ENCODE measurements at places on chromosomes 1 and 21.

DNA sequence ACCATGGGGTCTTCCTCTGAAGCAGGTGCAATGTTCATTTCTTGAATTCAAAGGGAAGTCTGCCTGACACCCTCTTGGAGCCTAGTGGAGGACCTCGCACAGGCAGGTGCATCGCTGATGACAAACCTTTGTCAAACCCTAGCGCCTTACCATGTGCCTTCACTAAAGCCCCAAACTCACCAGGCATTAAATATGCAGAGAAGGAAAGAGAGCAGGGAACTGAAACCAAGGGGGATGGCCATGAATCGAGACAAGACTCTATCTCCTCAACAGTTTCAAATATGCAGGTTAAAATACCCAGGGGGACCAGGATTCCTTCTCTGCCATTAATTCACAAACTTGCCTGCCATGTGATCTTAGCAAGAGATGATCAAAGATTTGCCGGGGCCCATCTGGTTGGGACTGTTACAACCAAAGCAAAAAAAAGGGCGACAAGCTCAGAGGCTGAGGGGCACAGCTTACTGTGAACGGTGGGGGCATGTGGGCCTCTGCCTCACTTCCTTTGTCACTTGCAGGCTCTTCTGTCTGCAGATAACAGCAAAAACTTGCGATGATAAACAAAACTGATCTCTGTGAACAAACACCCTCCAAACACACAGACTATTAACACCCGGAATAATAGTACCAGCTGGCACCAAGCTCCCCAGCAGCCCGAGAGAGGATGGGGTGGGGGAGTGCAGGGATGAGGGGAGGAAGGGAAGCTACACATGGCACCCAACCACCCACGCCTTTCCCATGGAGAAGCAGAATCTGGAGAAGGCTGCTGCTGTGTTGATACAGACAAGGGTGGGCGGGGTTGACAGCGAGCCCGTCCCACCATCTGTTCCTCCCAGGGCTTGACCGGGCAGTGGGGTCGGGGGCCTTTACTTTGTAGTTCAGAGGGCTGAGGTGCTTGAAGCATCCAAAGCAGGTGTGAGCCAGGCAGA lies 33.9 kb downstream of the TMEM63A start:
- no peak for DNase-seq

- DNase-seq, result no peak
Observed at GRCh38 chr1:169326956-169327268, 40.7 kb downstream of the NME7 start.

- no peak for DNase-seq
Observed at GRCh38 chr21:25907573-25908275, 173.0 kb downstream of the GABPA start.

DNA sequence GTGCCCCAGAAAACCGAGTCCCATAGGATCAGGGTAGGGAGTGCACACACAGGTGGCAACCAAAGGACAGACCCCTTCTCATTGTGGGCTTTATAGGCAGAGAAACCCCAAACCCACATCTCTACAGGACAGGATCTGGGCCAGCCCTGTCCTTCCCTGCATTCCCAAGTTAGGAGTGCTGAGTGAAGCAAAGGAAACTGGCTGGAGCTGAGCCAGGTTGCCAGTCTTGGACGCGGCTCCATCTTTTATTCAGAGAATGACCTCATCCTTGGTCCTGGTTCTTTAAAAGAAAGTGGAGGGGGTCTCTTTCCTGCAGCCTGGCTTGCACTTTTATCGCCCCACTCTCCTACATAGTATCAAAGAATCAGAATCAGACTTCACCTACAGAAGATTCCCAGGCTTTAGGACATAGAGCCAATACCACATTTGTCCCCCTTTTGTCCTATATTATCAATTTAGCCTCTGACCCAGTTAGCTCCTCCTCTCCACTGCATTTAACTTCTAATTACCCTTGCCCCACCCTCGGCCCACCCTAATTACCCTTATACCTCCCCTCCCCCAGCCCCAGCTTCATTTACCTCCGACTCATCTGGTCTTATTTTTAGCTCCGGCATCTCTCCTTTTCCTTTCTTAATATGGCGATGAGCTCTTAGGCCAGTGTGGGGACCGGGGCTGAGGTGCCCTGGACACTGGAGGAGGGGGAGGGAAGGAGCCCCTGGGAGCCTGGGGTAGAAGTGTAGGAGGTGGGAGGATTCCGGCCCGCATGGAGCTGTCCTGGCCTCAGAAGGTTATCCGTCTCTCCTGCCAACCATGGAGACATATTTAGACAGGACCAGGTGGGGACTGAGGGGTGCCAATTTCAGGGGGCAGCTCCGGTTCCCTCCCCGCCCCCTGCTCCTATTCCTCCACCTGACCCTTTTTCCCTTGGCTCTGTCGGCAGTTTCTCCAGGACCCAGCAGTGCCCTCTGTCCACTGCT lies at the start of gene CASQ1:
CASQ1 (plus strand) TSS at position 927 of the 977 bp plus-strand sequence. CDS start 177 bp downstream, outside the sequence.
- no peak for DNase-seq

DNA sequence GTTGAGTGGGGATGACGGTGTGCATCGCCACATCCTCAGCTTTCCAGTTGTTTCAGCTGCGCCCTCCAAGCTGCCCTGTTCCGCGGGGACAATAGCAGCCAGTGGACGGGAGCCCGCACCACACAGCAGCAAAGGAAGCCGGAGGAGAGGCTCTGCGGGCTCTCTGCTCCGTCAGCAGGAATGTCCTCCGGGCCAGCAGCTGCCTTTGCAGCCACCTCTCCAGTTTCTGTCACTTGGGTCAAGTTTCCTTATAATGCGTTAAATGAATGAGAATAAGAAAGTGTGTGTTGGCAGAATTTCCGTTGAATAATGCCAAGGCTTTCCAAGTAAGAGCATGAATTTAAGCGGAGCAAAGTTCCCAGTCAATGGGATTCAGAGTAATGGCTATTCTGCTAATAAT lies 263.3 kb downstream of the KIF26B start:
- DNase-seq, result no peak

GRCh38 chr1:209490013-209490412 lies 93.5 kb upstream of the CAMK1G start:
- DNase-seq, result no peak

DNA sequence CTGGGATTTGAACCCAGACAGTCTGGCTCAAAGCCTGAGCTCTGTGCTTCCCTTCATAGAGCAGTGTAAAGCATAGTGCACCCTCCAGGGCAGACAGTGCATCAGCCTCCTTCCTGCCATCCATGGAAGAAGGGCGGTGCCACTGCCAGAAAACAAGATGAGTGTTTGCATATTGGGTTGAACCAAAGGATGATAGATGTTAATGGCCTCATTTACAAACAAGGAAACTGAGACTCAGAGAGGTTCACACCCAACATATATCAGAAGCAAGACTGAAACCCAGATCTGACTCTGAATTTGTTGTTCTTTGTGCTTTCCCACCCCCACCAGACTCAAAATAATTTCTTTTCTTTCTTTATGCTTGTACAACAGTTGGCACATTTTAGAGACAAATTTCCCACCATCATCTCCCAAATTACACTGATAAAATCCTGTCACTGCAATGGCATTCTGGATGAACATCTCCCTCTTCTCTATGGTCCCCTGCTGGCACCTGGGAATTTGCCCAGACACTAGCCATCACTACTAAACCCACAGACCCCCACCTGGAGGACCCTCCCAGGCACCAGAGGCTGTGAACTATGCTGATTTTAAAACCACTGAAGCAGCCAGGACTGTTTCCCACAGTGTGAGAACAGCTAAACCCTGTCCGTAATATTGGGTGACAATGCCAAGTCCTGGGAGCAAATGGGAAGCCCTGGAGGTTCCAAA lies 45.4 kb upstream of the MPZL1 start:
- DNase-seq, result no peak

GRCh38 chr1:118290046-118290445 lies 105.0 kb upstream of the SPAG17 start:
- DNase-seq, result no peak

DNA sequence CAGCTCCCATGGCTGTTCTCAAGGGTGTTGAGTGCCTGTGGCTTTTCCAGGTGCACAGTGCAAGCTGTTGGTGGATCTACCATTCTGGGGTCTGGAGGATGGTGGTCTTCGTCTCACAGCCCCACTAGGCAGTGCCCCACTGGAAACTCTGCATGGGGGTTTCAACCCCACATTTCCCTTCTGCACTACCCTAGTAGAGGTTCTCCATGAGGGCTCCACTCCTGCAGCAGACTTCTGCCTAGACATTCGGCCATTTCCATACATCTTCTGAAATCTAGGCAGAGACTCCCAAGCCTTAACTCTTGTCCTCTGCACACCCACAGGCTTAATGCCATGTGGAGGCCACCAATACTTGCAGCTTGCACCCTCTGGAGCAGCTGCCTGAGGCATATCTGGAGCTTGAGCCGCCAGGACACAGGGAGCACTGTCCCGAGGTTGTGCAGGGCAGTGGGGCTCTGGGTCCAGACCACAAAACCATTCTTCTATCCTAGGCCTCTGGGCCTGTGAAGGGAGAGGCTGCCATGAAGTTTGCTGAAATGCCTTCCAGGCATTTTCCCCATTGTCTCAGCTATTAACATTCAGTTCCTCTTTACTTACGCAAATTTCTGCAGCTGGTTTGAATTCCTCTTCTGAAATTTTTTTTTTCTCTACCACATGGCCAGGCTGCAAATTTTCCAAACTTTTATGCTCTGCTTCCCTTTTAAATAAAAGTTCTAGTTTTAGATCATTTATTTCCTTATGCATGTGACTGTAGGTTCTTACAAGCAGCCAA lies 8.8 kb upstream of the CAPN8 start:
- no peak for DNase-seq

GRCh38 chr21:41254090-41254700 lies 62.4 kb upstream of the FAM3B start:
- no peak for DNase-seq

DNA sequence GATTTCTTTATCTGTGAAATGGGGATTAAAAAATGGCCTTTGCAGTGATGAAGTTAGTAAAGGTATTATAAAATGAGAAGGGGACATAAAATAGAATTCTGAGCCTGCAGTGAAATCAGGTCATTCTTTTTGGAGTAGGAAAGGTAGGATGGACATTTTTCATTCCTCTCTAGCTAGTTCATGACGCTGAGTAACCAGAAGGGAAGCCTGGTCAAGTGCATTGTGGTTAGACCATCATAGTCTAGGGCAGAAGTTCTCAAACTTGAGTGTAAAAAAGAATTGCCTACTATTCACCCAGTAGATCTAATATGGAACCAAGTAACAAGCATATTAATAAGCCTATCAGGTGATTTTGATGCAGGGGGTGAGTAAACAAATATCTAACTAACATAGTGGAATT lies 50.8 kb downstream of the TGFB2 start:
- DNase-seq, result no peak

DNA sequence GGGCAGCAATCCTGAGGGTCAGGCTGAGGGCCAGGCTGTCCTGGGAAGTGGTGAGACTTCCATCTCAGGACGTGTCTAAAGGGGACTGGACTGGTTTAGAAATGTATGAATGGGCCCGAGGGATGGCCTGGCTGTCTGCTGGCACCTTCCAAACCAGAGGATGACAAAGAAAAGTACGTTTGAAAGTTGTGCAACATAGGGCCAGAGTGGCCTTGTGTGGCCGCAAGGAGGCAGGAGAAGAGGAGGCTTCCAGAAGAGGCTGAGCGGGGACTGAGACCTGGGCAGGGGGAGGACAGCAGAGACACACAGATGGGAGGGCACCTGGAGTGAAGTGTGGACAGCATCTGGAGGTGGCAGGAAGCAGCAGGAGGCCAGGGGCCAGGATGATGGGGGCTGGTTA lies 2.6 kb upstream of the SYTL1 start:
- no peak for DNase-seq

DNA sequence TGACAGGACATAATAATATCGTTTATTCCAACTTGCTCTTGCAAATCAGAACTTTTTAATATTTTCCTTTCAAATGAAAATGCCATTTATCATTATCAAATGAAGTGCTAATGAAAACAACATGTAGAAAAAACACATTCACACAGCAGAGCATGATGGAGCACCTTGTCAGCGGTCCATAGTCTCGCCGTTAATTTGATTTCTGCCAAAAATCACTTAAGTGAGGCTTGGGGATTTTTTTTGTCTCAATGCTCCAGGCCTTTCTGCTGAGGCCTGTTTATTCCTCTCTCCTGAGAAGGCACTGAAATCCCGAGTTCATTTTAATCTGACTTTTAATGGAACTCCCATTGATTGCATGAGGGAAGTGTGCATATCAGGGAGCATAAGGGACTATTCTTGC lies 122.5 kb downstream of the ELAVL4 start:
- DNase-seq, result no peak

DNA sequence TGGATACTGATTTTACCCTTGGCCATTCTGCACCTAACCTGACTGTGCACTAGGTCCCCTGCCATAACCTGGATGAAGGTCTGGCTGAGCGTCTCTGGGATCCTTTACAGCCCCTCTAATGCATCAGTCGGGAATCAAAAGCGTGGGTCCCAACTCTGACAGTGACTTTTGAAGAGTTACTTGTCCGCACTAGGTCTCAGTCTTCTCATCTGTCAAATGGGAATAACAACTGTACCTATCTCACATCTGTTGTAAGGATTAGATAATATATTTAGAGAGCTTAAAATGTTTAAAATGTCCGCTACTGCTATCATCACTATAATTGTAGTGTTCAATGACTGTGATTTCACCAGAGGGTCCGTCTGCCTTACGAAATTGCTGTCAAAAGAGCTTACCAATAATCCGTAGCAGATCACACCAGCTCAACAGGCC lies 746 bp downstream of the TADA1 start:
- DNase-seq, result no peak

- DNase-seq, result no peak
Observed at GRCh38 chr1:31482482-31483011, 69.5 kb downstream of the SERINC2 start.

GRCh38 chr1:164618202-164618564 lies 59.2 kb downstream of the PBX1 start:
- DNase-seq, result no peak

DNA sequence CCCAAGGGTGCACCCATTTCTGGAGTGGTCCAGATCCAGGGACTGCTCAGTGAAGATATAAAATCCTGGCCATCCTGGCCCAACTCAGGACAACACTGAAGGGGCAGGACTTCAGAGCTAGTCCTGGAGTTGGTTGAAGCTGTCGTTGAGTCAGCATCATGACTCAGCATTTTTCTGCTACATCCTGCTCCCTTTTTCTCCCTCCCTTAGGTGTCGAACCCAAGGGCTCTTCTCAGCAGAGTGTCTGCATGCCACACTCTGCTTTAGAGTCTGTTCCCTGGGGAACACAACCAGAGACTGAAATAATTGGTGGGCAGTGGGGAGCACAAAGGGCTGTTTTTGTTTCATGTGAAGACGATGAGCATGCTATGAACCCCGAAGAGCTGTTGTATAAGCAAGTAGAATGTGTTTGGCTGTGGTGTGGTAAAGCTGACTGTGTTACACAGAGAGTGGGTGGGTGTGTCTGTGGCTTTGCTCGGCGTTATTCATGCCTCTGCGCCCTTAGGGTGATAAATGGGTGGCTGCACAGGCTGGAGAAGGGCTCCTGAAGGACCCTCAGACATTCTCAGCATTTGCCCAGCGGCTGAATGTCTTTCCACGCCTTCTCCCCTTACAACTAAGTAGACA lies 167.2 kb downstream of the CYYR1 start:
- DNase-seq, result no peak

GRCh38 chr1:214658785-214659184 lies 55.8 kb downstream of the CENPF start:
- DNase-seq, result no peak

- DNase-seq, result no peak
Observed at GRCh38 chr1:30879126-30879786, 29.3 kb downstream of the SDC3 start.

Measured in mesenteric fat pad (tissue), 1 donor.